AG04449 (cell line): ENCODE measurements at places on chromosomes 7 and 10.

DNA sequence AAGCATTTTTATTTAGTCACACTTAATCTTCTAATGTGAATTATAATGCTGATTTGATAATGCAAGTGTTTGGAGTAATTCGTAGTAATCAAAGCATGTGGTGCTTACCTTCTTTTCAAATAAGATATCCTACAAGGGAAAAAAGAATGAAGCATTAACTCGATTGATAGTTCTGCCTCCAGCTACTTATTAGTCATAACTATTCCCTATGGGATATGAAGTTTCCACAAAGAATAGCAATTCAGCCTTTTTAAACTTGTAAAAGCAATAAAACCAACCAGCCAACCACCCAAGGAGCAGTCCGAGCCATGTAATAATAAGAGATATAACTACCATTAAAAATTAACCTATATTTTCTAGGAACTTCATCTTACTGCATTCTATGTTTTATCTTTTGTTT lies 11.6 kb downstream of the COL28A1 start:
- DNase-seq = no peak

DNA sequence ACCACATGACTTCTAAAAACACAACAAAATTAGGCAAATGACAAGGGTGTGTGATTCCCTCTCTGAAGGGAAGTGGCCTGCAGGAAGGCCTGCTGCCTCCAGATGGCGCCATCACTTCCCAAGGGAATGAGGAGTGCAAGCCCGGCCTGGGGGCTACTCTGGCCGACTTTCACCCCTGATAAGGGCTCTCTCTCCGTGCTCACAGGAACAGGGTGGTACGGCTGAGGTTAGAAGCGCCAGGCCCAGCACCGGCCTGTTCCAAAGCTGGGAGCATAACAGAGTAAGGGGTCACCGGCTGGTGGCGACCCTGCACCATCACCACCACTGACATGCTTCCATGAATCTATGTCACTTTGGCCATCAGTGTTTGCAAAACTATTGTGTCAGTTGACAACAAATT lies 13.1 kb downstream of the RBP3 start:
- DNase-seq = no peak

DNA sequence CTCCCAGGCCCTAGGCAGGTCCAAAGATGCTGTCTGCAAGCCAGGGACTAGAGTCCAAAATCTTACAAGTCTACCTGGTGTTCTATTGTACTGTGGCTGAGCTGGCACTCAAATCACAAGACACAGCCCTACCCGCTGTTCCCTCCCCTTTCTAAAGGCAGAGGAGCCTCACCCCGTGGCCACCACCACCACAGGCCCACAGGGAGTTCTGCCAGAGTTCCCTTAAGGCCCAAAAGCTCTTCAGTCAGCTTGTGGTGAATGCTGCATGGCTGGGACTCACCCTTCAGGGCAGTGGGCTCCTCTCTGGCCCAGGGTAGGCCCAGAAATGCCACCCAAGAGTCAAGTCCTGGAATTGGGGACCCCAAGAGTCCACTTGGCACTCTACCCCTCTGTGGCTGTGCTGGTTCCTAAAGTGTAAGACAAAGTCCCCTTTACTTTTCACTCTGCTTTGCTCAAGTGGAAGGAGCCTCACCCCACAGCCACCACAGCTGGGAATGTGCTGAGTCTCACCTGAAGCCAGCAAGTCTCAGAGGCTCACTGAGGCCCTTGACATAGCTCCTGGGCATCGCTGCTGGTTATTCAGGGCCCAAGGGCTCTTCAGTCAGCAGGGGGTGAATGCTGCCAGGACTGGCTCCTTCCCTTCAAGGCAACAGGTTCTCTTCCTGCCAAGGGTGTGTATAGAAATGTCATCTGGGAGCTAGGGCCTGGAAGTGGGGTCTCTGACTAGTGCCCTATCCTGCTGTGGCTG lies 48.8 kb upstream of the PSAP start:
- no peak for DNase-seq

DNA sequence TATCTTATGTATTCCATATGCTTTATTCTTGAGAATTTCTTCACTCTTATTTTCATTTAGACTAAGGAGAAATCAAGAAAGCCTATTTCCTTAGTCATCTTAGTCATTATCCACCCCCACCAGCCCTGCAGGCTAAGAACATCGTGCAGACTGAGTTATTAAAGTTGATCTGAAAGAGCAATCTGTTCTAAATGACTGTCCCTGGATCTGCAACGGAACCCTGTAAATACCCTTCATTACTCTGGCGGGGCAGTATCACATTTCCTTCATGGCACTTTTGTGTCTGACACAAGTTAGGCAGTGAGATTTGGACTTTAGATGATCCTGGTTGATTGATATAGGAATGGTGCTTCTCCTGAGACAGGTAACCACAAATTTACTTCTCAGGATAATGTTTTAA lies 3.5 kb upstream of the MYPN start:
- DNase-seq = no peak

DNA sequence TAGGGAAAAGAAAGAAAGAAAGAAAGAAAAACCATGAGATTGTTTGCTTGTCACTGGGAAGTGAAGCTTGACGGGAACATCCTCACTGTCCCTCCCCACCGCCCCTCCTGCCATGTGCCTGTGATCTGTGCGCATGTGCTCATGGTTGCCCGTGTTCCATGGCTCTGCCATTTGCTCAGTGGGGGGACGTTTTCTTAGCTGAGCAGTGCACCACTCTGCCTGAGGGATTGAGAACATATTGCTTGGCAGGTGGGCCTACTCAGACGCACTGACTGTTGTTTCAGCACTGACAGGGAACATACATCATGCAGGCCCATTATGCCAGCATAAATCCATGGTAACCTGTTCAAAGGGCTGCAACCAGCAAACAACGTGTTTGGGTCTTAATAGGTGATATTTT lies 747.9 kb upstream of the GALNT17 start:
- no peak for DNase-seq

GRCh38 chr10:89362929-89363328 lies 14.9 kb upstream of the IFIT1B start:
- DNase-seq = no peak

GRCh38 chr7:31724696-31725095 lies 37.7 kb downstream of the PPP1R17 start:
- no peak for DNase-seq

DNA sequence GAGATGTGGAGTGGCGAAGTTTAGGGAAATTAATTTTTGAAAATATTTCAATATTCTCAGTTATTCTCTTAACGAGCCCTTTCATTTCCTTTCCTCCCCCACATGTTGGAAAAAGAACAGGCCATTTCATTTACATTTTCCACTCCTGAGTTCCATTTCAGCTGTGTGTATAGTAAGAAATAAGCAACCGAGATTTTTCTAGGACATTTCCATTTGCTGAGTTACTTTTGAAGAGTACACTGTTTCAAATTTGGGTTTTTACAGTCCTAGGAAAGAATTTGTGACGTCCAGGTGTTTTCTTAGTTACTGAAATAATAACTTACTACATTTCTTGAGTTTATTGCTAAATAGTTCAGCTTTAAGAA lies 1.2 kb downstream of the SEPTIN7 start:
- DNase-seq = no peak

GRCh38 chr10:98649170-98649569 lies 202.4 kb upstream of the HPS1 start:
- DNase-seq = no peak

DNA sequence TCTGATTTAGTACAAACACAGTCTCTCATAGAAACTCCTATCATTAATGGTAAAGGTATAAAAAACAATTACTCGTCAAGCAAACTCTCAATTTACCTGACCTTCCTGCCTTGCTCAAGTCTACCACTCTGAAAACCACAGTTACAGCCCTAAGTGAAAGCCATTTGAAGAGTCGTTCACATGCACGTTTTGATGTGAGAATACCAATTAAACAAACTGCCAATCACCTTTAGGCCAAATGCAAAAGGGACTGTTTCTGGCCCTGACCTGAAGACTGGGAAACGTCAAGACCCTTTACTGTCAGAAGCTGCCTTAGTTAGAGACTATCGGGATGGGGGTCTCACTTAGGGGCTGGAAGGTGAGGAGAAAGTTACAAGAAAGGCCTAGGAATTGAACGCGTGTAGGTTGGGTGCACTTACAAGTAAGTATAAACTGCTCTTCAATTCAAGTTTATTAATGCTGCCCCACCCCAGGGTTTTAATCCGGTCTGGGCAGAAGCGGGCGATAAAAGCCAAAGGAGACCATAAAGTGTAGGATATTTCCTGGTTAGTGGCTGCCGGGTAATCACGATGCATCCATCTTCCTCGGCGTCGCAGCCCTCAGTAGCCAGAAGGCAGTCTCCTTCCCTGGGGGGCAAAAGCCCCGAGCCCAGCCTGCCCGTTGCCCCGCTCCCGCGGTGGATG lies 935 bp downstream of the TM9SF3 start:
- no peak for DNase-seq

GRCh38 chr7:27554826-27555225 lies 107.9 kb downstream of the HIBADH start:
- DNase-seq = no peak
